OCI-M1 (cell line): ENCODE measurements at places on chromosomes 1 and 21.
A peak's percentile ranks its signal among the peaks of the same experiment; 100 is the strongest.

DNA sequence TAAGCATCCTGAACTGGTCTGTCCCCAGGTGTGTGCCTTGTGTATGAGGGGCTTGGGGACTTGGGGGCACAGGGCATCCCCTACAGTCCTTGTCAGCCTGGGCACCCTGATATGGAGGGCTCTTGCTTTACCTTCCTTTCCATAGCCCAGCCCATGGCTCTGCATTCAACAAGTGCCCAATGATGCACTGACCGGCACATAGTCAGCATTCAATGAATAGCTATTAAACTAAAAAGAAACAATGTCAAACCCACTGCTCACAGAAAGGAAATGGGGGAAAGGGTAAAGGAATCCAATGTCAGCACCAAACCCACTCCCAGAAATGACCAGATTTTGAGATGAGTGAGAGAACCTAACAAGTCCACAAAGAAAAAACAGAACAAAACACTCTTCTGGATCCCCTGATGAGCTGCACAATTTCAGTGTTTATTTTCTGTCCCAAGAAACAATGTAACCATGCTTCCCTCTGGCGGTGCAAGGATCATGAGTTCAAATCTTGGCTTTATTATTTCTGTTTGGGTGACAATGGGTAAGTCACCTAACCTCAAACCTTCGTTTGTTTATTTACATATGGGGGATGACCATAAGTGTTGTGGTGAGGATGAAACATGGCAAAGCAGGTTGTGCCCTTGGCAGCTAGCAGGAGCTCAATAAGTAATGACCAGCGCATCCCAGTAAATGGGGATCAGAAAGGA is 22.0 kb downstream of the SYT6 start:
- peak; percentile 19 for DNase-seq

- no peak for DNase-seq
Observed at GRCh38 chr1:242452573-242452972, 71.9 kb downstream of the PLD5 start.

GRCh38 chr1:66313429-66313828 is 220.5 kb upstream of the SGIP1 start:
- DNase-seq, result no peak

DNA sequence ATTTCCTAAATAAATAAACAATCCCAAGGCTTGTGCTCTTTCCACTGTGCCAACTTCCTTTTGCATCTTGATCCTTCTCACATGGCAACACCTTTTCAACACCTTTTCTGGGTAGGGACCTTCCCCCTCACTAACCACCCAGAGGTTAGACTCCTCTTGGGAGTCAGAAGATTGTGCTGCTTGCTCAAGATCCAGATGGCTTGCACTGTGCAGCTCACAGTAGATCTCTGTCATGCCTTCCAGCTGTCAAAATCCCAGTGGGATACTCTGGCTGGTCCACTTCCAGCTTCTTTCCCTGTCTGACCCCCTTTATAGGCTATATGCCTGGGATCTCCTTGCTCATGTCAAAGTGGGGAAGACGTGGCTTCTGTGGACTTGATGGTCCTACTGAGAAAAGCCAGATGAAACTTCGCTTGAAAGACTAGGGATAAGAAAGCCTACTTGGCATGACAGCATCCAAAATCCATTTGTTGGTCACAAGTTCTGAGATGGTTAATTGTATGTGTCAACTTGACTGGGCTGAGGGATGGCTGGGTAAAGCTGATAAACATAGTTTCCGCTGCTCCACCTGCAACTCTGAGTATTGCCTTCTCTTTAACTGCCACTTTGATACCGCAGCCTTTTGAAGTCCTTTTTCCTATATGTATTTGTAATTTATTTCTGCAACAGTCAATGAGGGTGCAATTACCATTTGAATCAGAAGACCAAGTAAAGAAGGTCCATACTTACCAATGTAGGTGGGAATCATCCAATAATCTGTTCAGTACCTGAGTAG is 74.5 kb downstream of the S1PR1 start:
- DNase-seq, result peak; percentile 32

GRCh38 chr21:45148316-45148990 is 74.1 kb downstream of the ADARB1 start:
- no peak for DNase-seq

- DNase-seq, result no peak
Observed at GRCh38 chr1:15028616-15029015, 124.9 kb upstream of the TMEM51 start.

GRCh38 chr1:25648681-25649440 is 32.3 kb downstream of the MAN1C1 start:
- DNase-seq, result no peak

DNA sequence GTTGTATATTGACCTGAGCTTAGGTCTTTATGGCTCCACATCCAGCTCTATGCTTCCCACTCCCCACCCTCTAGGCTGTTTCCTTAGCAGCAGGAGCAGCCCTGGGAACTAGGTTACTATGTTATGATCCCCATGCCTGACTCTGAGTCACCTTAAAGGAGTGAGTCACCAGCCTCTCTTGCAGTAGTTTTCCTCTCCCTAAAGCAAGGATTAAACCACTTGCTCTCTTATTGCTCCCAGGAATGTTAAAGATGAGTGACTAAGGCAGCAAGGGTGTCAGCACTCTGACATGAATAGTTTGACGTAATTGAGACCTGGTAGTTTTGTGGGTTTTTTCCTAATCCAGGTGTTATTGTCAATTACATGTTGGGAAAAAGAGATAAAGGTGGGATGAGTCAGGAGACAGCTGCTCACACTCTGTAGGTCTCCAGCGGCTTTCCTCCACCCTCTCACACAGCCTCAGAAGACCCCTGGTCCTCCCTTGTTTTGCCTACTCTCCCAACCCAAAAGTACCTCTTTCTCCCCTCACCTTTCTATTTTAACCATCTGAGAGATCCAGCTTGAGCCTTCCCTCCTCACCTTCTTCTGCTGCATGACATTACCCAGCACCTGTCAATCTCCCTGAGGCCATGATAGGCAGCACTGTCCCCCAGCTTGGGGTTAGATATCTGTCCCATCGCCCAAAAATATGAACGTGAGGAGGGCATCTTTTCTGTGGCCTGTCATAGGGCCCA is 369.1 kb upstream of the VAMP3 start:
- no peak for DNase-seq

- DNase-seq, result no peak
Observed at GRCh38 chr21:41247561-41248545, 68.7 kb upstream of the FAM3B start.
